ENCODE measurements at places on chromosomes 16 and 17. TPM values are rescaled to one million over a fixed set of nuclear protein-coding genes. Genes with fewer than 3 reads are reported as not detected.

MEIOC gene
- 0.22 TPM for total RNA-seq

RNF43 gene
- total RNA-seq, result under 0.01 TPM

FNDC8 gene
- total RNA-seq, result not detected

CD300LB gene
- total RNA-seq, result not detected

MYBBP1A gene
- total RNA-seq, result 52.6 TPM

CLEC3A gene
- total RNA-seq, result not detected

GRAP gene
- under 0.01 TPM for total RNA-seq

CMTM1 gene
- total RNA-seq, result 1.2 TPM

SLC5A11 gene
- not detected for total RNA-seq

NOS2 gene
- not detected for total RNA-seq

ACE gene
- 4.6 TPM for total RNA-seq

SGSH gene
- total RNA-seq, result 12.1 TPM

FBXO39 gene
- 0.33 TPM for total RNA-seq

CHAD gene
- not detected for total RNA-seq

ZNF750 gene
- total RNA-seq, result not detected

CES3 gene
- 0.25 TPM for total RNA-seq

KLHL11 gene
- 35.9 TPM for total RNA-seq

IL17C gene
- not detected for total RNA-seq

RAMP2 gene
- 0.37 TPM for total RNA-seq

SLC38A10 gene
- total RNA-seq, result 117 TPM

GPR139 gene
- total RNA-seq, result not detected

PITPNM3 gene
- 0.37 TPM for total RNA-seq

DNASE1L2 gene
- 0.87 TPM for total RNA-seq

ABCA6 gene
- 7.9 TPM for total RNA-seq

RNF157 gene
- 0.75 TPM for total RNA-seq

SSTR5 gene
- total RNA-seq, result not detected

MYLK3 gene
- 0.37 TPM for total RNA-seq

SLC39A11 gene
- total RNA-seq, result 39.4 TPM

CTRB1 gene
- total RNA-seq, result not detected

RETREG3 gene
- total RNA-seq, result 55.6 TPM

GRAPL gene
- not detected for total RNA-seq

KRTAP4-4 gene
- not detected for total RNA-seq

MIEN1 gene
- total RNA-seq, result 18.1 TPM

NOL3 gene
- 10.4 TPM for total RNA-seq

TMEM100 gene
- total RNA-seq, result 0.12 TPM

SDR42E2 gene
- total RNA-seq, result not detected

EFNB3 gene
- total RNA-seq, result 0.12 TPM

EPOP gene
- total RNA-seq, result 0.55 TPM

SHISA6 gene
- not detected for total RNA-seq

CMTM2 gene
- total RNA-seq, result not detected

KRT27 gene
- total RNA-seq, result not detected

ATP1B2 gene
- total RNA-seq, result not detected

NHERF2 gene
- 17.7 TPM for total RNA-seq

FOXC2 gene
- total RNA-seq, result 1.2 TPM

SMIM36 gene
- not detected for total RNA-seq

MMP25 gene
- total RNA-seq, result 0.11 TPM

EXOC3L1 gene
- total RNA-seq, result 0.12 TPM

CD300E gene
- total RNA-seq, result not detected

CTDNEP1 gene
- total RNA-seq, result 27.9 TPM

SCARF1 gene
- 0.44 TPM for total RNA-seq

PRDM7 gene
- total RNA-seq, result not detected

ERN2 gene
- 0.12 TPM for total RNA-seq

CALB2 gene
- 0.50 TPM for total RNA-seq

LPCAT2 gene
- 28.1 TPM for total RNA-seq

TBC1D16 gene
- total RNA-seq, result 23.8 TPM

CLDN7 gene
- 4.5 TPM for total RNA-seq

All from uterine smooth muscle cell (primary cell).